ENCODE measurements at places on chromosomes 13 and 19.
A peak's percentile ranks its signal among the peaks of the same experiment; 100 is the strongest.

- peak; percentile 41 for DNase-seq
Measured at GRCh38 chr19:37933937-37934358, 26.9 kb downstream of the SIPA1L3 start.

DNA sequence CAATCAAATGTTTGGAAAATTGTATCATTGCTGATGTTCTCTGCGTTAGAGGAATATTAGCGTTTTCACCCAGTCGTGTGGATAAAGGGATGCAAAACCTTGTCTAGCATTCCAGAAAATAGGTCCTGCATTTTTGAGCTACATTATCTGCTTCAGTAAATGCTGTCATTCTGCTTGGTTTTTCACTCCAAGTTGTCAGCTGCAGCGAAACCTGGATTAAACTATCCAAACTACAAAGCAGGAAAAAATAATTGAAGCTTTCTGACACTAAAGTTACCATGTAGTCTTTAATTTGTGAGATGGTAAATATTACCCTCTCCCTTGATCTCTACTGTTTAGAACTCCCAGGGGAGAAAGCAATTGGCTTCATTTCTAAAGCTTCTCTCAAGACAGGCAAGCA, 1795.5 kb upstream of the PRR20A start:
- no peak for DNase-seq

- DNase-seq = no peak
Measured at GRCh38 chr19:39802958-39803357, 24.3 kb downstream of the LEUTX start.

GRCh38 chr13:21516805-21517204, 57.7 kb upstream of the ZDHHC20 start:
- DNase-seq = no peak

DNA sequence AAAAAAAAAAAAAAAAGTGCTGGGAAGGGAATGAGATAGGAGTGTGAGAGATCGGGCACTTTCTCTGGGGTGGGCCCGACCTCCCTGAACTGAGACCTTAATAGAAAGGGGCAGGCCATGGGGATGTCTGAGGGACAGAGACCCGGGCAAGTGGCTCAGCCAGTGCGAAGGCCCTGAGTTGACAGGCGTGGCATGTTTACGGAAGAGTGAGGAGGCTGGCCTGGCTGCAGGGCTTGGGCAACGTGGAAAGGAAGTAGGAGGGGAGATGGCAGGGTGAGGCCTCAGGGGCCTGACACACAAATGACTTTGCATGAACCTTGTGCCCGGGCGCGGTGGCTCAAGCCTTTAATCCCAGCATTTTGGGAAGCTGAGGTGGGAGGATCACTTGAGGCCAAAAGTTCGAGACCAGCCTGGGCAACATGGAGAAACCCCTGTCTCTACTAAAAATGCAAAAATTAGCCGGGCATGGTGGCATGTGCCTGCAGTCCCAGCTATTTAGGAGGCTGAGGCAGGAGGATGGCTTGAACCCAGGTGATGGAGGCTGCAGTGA, 13.9 kb downstream of the FCHO1 start:
- no peak for DNase-seq

- DNase-seq = no peak
Measured at GRCh38 chr13:111033172-111034130, 81.7 kb upstream of the ARHGEF7 start.

GRCh38 chr19:34306213-34306661, 51.9 kb downstream of the GARRE1 start:
- DNase-seq = no peak

- DNase-seq = no peak
Measured at GRCh38 chr13:55440465-55441085, 1700.1 kb upstream of the PRR20A start.

DNA sequence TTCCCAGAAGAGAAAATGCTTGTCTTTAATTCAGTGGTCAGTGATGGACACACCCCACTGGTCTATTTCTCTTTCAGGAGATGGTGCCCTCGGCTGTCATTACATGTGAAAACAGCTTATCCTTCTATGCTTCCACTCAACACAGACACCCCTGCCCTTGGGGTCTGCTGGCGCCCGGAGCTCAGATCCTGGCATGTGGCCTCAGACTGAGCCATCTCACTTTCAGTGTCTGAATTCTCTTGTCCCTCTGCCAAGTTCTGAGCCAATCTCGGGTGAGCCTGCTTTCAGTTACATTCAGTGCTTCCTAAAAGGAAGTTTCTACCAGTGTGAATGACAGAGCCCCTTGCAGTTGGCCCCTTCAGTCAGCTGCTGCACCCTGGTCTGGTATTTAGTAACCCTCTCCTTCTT, 293.6 kb downstream of the DNAJC15 start:
- DNase-seq = no peak

GRCh38 chr13:65854431-65854830, 1375.7 kb downstream of the PCDH9 start:
- no peak for DNase-seq

- peak; percentile 70 for DNase-seq
Measured at GRCh38 chr19:44643605-44644401, at the start of gene PVR. Gene PVR (plus strand): TSS chr19:44643910. CDS start chr19:44644097, 187 bp downstream.

DNA sequence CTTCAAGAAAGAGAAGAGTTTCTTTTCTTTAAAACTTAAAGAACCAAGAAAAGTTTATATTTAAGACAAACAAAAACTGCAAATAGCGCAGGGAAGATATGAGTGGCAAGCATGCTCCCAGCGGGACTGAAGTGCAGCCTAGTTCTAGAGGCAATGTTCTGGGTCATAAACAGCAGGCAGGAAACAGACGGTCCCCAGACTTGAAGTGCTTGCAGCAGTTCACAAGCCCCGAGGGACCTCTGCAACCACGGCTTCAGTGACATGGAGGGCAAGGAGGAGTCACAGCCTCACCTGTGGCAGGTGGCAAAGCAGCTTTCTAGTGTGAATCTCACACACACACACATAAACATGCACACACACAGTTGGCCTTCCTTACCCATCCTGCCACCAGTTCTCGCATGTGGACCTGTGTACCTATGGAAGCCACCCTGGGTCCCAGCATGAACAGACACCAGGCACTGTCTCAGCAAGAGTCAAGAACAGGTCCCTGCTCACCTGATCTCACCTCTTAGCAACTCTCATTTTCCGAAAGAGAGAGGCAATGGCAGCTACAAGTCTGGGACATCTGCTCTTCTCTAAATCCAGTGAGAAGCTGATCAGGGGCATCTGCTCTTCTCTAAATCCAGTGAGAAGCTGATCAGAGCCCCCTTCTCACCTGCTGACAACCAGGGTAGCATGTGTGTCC, 162.0 kb downstream of the EFNB2 start:
- DNase-seq = peak; percentile 39

- no peak for DNase-seq
Measured at GRCh38 chr19:13160557-13160956, 10.3 kb downstream of the IER2 start.

- no peak for DNase-seq
Measured at GRCh38 chr13:92842145-92842544, 384.5 kb upstream of the GPC6 start.

DNA sequence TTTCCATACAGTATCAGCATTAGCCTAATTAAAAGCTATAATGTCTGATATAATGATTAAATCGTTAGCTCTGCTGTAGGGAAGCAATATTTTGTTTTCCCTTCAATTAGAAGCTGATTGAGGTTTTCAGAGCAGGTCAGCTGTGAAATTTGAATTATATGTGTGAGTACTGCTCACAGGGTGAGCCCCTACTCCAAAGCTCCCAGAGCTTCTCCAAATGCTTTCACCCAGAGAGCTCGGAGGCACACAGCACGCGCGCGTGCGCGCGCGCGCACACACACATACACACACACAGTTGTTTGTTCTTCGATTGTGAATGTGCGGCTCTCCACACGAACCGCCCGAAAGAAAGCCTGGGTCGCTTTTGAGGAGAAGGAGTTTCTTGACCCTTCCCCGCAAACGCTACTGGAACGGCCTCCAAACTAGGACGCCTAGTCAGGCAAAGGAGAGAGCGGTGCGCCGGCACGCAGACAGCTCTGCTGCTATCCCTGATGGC, 4.8 kb upstream of the SOX1 start:
- DNase-seq = peak; percentile 14

- no peak for DNase-seq
Measured at GRCh38 chr19:3003046-3003445, 25.7 kb downstream of the TLE6 start.

- DNase-seq = no peak
Measured at GRCh38 chr19:40249781-40250180, 23.3 kb upstream of the CCNP start.

GRCh38 chr13:42574011-42574410, at the start of gene TNFSF11:
Gene TNFSF11 (plus strand): TSS chr13:42574152. CDS start chr13:42574304, 152 bp downstream.
- peak; percentile 25 for DNase-seq

DNA sequence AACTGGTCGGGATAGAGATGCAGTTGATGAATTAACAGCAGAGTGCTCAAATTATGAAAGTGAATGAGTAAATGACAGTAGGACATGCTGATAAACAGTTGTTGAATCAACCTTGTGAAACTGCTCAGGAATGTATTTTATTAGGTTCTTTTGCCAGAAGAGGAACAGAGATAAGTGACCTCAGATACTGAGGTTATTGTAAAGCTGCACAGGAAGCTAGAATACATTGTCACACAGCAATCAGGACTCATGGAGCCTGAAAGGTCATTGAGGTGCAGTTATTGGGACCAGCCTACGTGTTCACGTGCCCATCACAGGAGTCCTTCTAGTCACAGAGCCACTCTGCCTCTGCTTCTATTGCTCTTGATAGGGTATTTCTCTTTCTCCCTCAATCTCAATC, 47.5 kb upstream of the MED4 start:
- DNase-seq = no peak

- DNase-seq = no peak
Measured at GRCh38 chr13:112821340-112822055, 131.7 kb downstream of the ATP11A start.

- DNase-seq = no peak
Measured at GRCh38 chr13:103517768-103518102, 451.5 kb upstream of the SLC10A2 start.

- no peak for DNase-seq
Measured at GRCh38 chr13:73136776-73137175, 78.0 kb downstream of the KLF5 start.

DNA sequence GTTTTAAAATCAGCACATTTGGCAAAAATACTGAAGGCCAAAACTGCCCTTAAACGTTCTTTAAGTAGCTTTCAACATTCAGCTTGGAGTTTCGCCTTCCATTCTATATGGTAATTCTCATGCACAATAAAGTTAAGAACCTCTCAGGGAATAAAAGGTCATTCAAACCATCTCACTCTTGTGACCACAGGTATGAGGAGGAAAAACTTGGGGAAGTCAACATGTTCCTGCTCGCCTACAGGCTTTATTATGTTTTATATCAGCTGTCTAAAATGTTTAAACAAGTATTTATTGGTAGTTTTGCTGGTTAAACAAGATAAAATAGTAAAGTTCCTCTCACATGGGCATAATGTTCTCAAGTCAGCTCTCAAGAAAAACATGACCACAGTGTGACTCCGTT, 19.9 kb upstream of the TM9SF2 start:
- no peak for DNase-seq

DNA sequence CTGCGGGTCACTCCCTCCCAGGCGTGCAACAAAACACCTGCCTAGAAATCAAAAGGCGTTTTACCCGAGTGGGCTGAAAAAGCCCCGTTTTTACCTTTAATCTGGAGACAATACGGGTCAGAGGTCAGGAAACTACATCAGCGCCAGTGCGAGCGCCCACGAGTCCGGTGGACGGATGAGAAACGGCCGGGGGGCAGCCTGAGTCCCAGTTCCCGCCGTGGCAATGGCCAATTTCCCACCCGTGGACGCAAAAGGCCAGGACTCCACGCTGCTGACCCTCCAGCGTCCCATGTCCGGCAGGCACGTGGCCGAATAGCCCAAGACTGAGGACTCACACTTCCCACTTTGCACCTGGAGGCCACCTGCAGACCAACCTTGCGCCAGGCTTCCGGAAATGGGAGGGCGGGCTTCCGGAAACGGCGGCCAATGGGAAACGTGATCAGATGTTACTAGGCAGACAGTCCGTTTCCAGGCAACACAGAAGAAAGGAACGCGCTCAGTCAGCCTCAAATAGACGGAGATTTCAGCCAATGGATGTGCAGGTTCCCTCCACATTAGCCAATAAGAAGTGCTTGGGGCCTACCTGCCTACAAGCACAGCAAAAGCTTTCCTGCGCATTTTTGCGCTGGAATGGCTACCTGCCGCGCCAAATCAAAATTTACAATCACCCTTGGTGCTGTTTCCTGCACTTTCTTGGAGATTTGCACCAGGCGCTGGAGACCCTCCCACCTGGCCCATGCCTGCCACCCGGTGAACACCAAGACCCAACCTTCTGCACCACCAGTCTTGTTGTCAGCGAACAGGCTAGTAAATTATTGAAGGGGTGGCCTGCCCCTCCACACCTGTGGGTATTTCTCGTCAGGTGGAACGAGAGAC, 47.4 kb downstream of the ZFP14 start:
- DNase-seq = peak; percentile 85

DNA sequence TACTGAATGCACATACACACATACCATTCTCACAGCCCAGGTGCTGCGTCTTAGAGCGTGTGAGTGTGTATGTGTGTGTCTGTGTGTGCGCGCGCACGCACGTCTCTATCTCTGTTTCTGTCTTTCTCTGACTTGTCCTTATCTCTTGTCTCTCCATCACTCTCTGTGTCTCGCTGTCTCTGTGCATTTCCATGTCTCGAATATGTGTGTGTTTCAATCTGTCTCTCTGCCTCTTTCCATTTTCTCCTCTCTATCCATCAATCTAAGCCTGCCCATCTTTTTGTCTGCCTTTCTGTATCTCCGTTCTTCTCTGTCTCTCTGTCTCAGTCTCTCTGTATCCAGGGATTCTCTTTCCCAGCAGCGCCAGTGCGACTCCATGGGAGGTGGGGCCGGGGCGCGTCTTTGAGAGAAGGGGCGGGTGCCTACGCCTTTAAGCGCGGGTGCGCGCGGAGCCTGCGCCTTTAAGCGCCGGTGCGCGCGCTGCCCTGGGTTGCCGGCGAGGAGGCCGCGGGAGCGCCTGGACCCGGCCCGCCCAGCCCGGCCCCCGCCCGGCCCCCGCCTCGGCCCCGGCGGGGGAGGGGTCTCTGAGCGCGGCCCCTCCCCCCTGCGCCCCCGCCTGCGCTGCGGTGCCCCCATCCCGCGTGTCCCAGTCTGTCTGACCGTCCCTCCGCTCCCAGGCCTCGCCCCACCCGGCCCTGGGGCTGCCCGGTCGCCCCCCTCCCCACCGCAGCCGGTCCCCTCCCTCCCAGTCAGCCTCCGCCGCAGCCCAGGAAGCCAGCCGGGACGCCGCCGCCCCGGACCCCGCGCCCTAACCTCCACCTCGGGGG, at the start of gene LRFN3:
Gene LRFN3 (plus strand): TSS at position 464 of the 827 bp plus-strand sequence. CDS start 3,052 bp downstream, outside the sequence.
- DNase-seq = peak; percentile 80

- DNase-seq = no peak
Measured at GRCh38 chr13:96728463-96728862, 265.8 kb downstream of the OXGR1 start.

- DNase-seq = no peak
Measured at GRCh38 chr19:29076963-29077362, 136.0 kb downstream of the UQCRFS1 start.

DNA sequence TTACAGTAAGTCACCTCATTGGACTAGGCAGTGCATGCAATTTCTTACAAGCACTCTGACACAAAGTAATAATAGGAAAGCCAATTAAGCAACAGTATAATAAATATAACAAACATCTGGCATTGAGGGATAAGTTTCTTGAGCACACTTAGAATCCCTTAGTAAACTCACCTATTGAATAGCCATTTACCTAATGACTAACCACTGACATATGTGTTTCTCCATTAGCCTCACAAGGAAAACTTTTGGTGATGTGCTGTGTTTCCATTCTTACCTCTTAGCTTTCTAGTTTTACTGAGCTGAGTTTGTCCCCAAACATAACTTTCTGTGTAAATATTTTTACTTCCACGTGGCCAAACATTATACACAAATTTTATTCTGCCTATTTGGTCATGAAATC, 47.4 kb upstream of the PCDH9 start:
- DNase-seq = no peak

Data from nephron progenitor cell (in vitro differentiated cells).